ENCODE measurements at places on chromosomes 16 and 17. TPM values are rescaled to one million over a fixed set of nuclear protein-coding genes. Genes with fewer than 3 reads are reported as not detected.

Gene TBC1D3C
- total RNA-seq, result not detected

Gene TEKT1
- not detected for total RNA-seq

Gene HOXB9
- not detected for total RNA-seq

Gene SLC22A31
- not detected for total RNA-seq

Gene KRT40
- not detected for total RNA-seq

DNA sequence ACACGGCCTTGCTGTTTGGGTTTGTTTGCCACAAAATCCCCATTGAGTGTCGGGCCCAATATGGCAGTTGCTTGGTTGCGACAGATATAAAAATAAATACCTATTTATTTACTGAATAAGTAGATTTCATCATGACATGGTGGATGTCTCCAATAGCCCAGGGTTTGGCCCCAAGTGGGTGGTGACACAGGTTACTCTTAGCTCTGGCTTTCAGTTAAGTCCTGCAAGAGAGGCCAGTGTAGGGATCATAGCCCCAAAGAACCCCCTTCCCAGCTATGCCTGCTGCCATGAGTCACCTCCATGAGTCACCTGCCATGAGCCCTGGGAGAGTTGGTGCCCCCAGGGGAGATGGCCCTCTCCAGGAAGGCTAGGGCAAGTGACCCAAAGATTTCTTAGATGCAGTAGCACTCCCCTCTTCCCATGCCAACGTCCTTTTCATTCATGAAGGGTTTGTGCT is 78.7 kb upstream of the LGALS9 start:
- no peak overlapping the region for H3K27ac ChIP-seq
- H3K4me3 ChIP-seq, result no peak overlapping the region
- H3K36me3 ChIP-seq, result no peaks in the 10 kb centered on the region
- no peaks in the 10 kb centered on the region for H3K27me3 ChIP-seq
- H3K4me1 ChIP-seq, result peaks cover 46% of the 10 kb centered on the region
- no peak for DNase-seq

- H3K4me3 ChIP-seq, result no peak overlapping the region
- H3K4me1 ChIP-seq, result peaks cover 79% of the 10 kb centered on the region
- peaks cover 6% of the 10 kb centered on the region for H3K36me3 ChIP-seq
- peak overlapping the region; percentile 92 for H3K27ac ChIP-seq
- peak; percentile 69 for DNase-seq
Observed at GRCh38 chr17:2084766-2085647, 30.1 kb downstream of the HIC1 start.

DNA sequence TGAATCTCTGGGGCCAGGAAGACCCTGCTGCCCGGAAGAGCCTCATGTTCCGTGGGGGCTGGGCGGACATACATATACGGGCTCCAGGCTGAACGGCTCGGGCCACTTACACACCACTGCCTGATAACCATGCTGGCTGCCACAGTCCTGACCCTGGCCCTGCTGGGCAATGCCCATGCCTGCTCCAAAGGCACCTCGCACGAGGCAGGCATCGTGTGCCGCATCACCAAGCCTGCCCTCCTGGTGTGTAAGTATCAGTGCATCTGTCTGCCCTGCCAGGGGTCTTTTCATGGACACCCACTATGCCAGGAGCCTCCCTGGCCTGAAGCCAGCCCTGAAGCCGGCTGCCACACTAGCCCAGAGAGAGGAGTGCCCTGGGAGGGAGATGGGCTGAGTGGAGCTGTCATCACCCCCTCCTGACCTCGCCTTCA is at the start of gene CETP:
Gene CETP, plus strand, starts transcription at position 100 of the 431 bp plus-strand sequence. Its CDS starts 30 bp downstream, at position 130.
- DNase-seq, result no peak
- H3K36me3 ChIP-seq, result no peaks in the 10 kb centered on the region
- peaks cover 33% of the 10 kb centered on the region for H3K4me1 ChIP-seq
- H3K27ac ChIP-seq, result peak within 1 kb of the TSS; percentile 29
- H3K4me3 ChIP-seq, result no peak within 1 kb of the TSS

DNA sequence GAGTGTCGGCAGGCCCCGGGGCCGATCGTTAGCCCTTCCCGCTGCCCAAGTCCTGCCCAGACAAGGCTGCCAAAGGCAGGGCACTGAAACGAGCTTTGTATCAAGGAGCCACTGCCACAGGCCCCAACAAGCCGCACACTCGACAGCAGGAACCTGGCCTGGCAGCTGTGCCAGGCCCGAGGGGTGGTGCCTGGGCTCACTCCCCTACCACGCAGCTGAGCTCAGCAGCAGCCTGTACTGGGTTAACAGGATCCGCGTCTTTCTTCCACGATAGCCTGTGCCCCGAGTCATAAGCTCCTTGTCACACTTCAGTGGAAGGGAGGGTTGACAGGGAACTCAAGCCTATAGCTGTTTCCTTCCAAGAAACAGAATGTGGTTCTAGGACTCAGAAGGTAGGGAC is 87.9 kb downstream of the ABR start:
- no peak overlapping the region for H3K27ac ChIP-seq
- no peak overlapping the region for H3K4me3 ChIP-seq
- DNase-seq, result no peak

GRCh38 chr16:67987460-67988160 is 7.3 kb upstream of the DPEP3 start:
- peak overlapping the region; percentile 7 for H3K27ac ChIP-seq
- peaks cover 39% of the 10 kb centered on the region for H3K4me1 ChIP-seq
- DNase-seq, result peak; percentile 55
- no peaks in the 10 kb centered on the region for H3K36me3 ChIP-seq
- H3K27me3 ChIP-seq, result no peaks in the 10 kb centered on the region

DNA sequence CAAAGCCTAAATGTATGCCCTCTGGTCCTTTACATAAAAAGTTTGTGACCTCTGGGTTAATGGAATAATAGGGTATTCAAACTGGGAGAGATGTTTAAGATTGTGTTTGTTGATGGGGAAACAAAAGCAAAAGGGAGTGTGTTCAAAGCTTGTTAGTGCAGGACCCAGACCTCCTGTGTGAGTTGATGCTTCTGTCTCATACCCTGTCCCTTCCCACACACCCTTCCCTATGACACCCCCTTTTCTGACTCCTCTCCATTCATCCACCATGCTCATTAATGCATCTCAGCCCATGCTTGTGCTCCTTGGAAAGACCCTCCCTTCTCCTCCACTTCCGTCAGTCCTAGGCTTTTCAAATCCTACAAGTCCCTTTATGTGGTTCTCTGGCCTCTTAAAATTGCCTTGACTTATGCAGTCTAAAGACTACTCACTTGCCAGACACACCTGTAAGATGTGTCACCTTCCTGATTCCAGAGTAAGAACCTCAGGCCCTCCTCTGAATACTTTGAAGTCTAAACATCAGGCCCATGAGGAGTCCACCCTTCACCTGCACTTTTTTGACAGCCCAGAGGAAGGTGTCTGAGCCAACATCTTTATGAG is 128.0 kb upstream of the CACNG5 start:
- no peaks in the 10 kb centered on the region for H3K27me3 ChIP-seq
- DNase-seq, result no peak
- H3K36me3 ChIP-seq, result no peaks in the 10 kb centered on the region

GRCh38 chr17:83080858-83081683 is 1.7 kb downstream of the METRNL start:
- no peaks in the 10 kb centered on the region for H3K27me3 ChIP-seq
- no peak for DNase-seq
- peaks cover 41% of the 10 kb centered on the region for H3K4me1 ChIP-seq
- H3K4me3 ChIP-seq, result peak overlapping the region; percentile 77
- H3K36me3 ChIP-seq, result no peaks in the 10 kb centered on the region

DNA sequence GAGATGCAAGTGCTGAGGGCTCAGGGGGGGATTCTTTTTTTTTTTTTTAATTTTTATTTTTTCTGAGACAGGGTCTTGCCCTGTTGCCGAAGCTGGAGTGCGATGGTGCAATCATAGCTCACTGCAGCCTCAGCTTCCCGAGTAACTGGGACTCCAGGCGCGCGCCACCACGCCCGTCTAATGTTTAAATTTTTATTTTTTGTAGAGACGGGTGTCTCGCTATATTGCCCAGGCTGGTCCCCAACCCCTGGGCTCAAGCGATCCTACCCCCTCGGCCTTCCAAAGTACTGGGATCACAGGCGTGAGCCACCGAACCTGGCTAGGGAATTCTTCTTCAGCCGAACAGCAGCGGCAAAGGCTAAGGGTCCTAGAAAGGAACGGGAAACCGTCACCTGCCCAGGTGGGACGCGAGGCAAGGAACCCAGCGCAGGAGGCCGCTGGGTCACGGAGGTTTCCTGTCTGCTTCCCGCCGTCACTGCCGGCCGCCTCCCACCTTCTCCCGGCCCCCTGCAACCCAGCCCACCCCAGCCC is 13.3 kb upstream of the OR1F1 start:
- H3K27me3 ChIP-seq, result peaks cover 97% of the 10 kb centered on the region
- no peak overlapping the region for H3K4me3 ChIP-seq
- no peak overlapping the region for H3K27ac ChIP-seq

- H3K4me1 ChIP-seq, result peaks cover 12% of the 10 kb centered on the region
- no peaks in the 10 kb centered on the region for H3K27me3 ChIP-seq
- DNase-seq, result no peak
- H3K27ac ChIP-seq, result no peak overlapping the region
- no peaks in the 10 kb centered on the region for H3K36me3 ChIP-seq
- no peak overlapping the region for H3K4me3 ChIP-seq
Observed at GRCh38 chr17:32458371-32458770, 14.1 kb downstream of the PSMD11 start.

GRCh38 chr17:81405411-81405872 is 10.2 kb downstream of the BAHCC1 start:
- peak; percentile 86 for DNase-seq
- no peaks in the 10 kb centered on the region for H3K36me3 ChIP-seq
- peak overlapping the region; percentile 75 for H3K4me3 ChIP-seq
- no peaks in the 10 kb centered on the region for H3K27me3 ChIP-seq
- peak overlapping the region; percentile 94 for H3K27ac ChIP-seq

GRCh38 chr17:36747861-36748260 is 146.5 kb downstream of the MRM1 start:
- DNase-seq, result no peak
- no peaks in the 10 kb centered on the region for H3K36me3 ChIP-seq
- peaks cover 41% of the 10 kb centered on the region for H3K27me3 ChIP-seq
- no peak overlapping the region for H3K27ac ChIP-seq

- H3K4me1 ChIP-seq, result peaks cover 22% of the 10 kb centered on the region
- DNase-seq, result no peak
- no peak within 1 kb of the TSS for H3K27ac ChIP-seq
- peaks cover 39% of the 10 kb centered on the region for H3K27me3 ChIP-seq
Observed at GRCh38 chr17:48589831-48590606, at the start of gene HOXB3. Gene HOXB3 (minus strand): TSS chr17:48590241. CDS start chr17:48552474, 37,767 bp downstream.

GRCh38 chr16:13052431-13052830 is 151.0 kb downstream of the SHISA9 start:
- DNase-seq, result no peak
- H3K4me3 ChIP-seq, result no peak overlapping the region
- H3K27ac ChIP-seq, result no peak overlapping the region
- no peaks in the 10 kb centered on the region for H3K36me3 ChIP-seq
- H3K4me1 ChIP-seq, result no peaks in the 10 kb centered on the region

DNA sequence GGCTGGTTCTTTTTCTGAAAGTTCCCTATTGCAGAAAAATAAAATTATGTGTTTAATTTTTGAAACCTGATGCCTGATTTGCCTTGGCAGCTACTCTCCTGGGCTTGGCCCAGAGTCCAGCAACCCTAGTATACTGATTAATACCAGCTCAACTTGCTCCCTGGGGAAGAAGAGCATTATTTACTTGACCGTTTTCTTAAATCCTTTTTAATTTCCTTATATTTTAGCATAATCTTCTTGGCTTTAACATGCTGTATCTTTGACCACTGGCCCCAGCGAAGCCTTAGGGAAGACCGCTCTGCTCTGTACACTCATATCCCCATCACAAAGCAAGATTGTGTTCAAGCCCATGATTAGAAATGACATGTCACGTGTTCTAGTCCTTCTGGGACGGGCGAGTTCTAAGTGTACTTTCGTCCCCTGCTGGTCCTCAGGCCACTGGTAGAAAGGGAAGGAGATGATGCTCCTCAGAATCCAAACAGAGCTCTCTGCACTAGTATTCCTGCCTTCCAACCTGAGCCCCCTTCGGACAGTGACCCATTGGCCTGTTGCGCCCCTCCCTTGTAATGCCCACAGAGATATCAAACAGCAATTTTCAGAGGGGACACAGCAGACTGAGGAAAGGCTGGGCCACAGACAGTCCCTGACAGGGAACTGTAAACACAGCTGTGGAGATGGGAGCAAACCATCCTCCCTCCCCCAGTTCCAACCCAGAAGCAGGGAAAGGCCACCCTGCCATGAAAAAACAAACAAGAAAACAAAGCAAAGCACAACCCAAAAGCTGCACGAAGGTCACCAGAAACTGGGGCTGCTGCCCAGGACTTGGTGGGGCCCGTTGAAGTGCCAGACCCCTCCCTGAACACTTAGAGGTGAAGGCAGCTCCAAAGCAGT is 4.3 kb upstream of the EZH1 start:
- DNase-seq, result no peak
- no peaks in the 10 kb centered on the region for H3K36me3 ChIP-seq
- H3K27me3 ChIP-seq, result peaks cover 6% of the 10 kb centered on the region
- no peak overlapping the region for H3K4me3 ChIP-seq

DNA sequence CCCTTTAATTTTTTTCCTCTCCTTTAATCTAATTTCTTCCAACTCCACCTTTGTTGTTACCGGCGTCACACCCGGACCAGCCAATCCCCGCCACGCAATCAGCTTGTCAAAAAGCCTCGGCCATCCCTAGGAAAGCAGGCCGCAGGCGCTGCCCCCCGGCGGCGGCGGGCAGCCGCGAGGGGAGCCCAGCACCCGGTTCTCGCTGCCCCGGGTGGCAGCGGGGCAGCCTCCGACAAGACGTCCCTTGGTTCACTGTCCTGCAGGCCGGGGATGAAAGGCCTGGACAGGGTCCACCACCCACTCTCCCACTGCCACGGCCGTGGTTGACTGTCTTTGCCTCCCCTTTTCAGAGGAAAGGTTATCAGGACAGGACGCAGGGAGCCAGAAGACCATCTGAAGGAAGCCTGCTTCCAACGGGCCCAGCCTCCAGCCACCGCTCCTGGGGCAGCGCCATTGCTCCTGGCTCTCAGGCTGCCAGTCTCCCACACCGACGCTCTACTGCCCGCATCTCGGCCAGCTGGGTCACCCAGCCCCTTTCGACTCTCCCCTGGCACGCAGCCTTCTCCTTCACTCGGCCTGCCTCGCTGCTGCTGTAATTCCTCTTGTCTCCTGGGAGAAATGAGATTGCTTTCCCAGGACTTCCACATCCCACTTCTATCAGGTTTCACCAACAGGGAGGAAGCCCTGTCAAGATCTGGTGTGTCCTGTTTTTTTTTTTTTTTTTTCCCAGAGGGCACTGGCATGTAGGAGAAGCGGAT is 2.8 kb upstream of the UBTF start:
- DNase-seq, result peak; percentile 86
- H3K4me1 ChIP-seq, result peaks cover 32% of the 10 kb centered on the region
- H3K4me3 ChIP-seq, result peak overlapping the region; percentile 84
- no peaks in the 10 kb centered on the region for H3K27me3 ChIP-seq
- H3K36me3 ChIP-seq, result no peaks in the 10 kb centered on the region

- no peaks in the 10 kb centered on the region for H3K27me3 ChIP-seq
- no peak for DNase-seq
- no peak overlapping the region for H3K4me3 ChIP-seq
- no peaks in the 10 kb centered on the region for H3K4me1 ChIP-seq
- no peak overlapping the region for H3K27ac ChIP-seq
Observed at GRCh38 chr17:165939-166338, 15.5 kb downstream of the DOC2B start.

Data from heart right ventricle (tissue), 16 donors.